ENCODE measurements at places on chromosomes 4 and X.

- no peak for DNase-seq
These were observed 162.7 kb upstream of the TTC29 start for GRCh38 chr4:147108409-147108808.

DNA sequence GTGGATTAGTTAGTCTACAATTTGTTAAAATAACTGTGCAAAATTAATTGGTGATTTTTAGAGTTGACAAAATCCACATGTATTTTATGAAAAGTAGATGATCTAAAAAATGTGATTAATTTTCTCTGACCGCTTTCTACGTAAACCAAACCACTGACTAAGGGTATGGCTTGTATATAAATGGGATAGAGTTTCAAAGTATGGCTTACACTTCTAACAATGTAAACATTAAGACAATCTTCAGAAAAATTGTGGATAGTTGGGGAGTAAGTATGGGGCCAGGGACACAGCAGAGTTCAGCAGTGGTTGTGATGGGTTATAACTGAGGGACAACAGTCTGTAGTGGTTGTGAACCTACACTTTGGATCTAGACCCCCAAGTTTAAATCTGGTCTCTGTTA, 39.8 kb downstream of the GABRA4 start:
- no peak for DNase-seq

DNA sequence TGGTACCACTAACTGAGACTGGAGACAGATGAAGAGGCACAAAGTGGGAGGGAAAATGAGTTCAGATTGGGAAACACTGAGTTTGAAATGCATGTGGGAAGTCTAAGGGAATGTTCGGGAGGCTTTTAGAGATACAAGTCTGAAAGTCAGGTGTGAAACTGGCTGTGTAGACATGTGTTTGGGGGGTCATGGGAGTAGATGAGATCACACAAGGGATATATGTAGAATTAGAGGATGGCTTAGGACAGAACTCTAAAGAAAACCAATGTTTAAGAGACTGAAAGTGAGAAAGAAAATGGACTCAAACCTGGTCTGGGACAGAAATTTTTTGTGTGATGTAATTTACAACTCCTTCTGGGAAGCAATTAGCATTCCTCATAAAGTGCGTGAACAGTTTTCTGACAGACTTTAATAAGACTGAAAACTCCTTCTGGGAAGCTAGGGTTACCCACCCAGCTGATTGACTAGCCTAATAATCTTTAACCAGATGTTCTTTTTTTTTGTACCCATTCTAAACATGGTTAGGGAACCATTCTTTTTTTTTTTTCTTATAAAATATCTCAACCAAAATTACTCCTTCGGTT, 8.7 kb upstream of the JADE1 start:
- DNase-seq = no peak

- DNase-seq = no peak
These were observed 25.7 kb downstream of the PJA1 start for GRCh38 chrX:69139516-69139915.

DNA sequence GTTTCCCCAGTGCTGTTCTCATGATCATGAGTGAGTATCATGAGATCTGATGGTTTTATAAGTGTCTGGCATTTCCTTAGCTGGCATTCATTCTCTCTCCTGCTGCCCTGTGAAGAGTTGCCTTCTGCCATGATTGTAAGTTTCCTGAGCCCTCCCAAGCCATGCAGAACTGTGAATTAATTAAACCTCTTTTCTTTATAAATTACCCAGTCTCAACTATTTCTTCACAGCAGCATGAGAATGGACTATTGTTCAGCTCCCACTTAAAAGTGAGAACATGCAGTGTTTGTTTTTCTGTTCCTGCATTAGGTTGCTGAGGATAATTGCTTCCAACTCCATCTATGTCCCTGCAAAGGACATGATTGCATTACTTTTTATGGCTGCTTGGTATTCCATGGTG, 311.7 kb upstream of the CTSO start:
- DNase-seq = no peak

Data from stimulated activated CD8-positive, alpha-beta memory T cell treated with anti-CD3 and anti-CD28 coated beads, Interleukin-7, amount 100 ng/mL, for 1 hour (primary cell).